ENCODE measurements at places on chromosomes 5 and 9.

DNA sequence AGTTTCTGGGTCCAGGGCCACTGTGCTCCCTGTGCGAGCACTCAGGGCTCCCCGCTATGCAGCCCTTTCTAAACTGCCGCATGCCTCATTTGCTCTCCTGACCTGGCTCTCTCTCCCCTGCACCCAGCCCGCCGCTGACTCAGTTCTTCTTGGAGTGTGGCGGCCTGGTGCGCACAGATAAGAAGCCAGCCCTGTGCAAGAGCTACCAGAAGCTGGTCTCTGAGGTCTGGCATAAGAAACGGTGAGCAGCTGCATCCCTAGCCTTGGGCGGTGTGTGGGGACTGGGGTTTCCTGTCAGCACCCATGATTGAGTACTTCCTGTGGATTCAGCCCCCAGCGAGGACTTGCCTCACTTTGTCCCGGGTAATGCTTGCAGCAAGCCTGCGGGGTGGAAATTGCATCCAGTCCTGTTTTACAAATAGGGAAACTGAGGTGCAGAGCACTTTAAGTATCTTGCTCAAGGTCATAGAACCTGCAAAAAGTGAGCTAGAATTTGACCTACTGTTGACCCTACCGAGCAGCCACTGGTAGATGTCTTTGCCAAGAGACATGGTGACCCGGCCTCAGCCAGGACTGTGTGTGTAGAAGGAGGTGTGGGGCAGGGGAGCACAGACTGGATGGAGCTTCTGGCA, 27.9 kb downstream of the USP20 start:
- DNase-seq: no peak

DNA sequence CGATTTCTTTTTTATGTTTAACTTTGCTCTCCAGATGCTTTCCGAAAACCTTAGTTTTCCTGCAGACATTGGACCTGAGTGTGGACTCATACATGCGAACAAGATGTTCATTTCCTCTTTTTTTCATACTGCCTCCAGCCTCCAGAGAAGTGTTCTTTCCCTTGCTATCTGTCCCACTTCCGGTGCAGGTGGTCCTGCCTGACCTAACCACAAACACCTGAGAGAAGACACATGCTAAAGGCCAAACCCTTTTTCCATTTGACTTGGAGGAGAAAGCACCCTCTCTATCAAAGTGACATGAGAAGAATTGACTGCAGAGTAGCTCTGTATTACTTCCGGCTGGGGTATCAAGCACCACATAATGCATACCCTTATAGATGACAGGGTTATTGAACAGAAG, 334.0 kb downstream of the ARHGEF28 start:
- DNase-seq: no peak

- no peak for DNase-seq
Measured at GRCh38 chr9:90979138-90979551, 177.5 kb downstream of the SYK start.

DNA sequence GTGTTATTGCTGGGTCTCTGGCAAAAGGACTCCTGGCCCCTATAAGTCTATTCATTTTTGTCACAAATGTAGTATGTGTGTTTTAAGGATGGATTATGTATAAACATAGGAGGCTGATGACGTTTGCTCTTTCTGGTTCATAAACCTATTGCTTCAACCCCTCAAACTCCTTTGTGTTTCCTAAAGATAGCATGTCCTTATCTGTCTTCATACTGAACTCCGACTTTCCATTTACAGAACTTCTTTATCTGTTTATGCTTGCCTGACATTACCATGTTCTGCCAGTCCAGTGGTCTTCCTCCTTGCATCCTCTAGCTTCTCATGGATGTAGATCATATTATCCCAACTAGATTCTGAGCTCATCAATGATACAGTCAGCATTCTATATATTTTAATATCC, 46.1 kb downstream of the ARHGEF28 start:
- DNase-seq: no peak

DNA sequence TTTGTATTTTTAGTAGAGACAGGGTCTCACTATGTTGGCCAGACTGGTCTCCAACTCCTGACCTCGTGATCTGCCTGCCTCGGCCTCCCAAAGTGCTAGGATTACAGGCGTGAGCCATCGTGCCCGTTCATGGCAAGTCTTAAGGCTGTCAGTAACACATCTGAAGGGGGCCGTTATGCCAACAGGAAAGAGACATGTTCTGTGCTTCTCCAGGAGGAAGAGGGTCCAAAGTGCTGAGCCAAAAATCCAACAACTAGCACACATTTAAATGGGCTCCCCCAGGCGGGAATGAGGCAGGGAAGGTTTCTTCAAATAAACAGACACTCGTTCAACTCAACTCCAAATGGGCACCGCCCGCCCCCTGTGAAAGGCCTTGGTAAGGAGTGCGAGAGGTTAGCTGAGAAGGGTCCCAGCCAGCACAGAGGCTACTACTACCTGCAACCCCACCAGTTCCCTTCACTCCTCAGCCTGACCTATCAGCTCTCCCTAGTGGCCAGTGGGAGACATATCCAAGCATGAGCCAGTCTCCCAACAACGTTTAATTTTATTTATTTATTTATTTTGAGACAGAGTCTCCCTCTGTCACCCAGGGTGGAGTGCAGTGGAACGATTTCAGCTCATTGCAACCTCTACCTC, 84.1 kb upstream of the DMRT1 start:
- DNase-seq: peak; percentile 14

- peak; percentile 23 for DNase-seq
Measured at GRCh38 chr5:91528831-91529230, 145.7 kb upstream of the ARRDC3 start.
